ENCODE measurements at places on chromosomes 5 and 9.

GRCh38 chr5:159330131-159330800 lies at the start of gene IL12B:
Gene IL12B, minus strand, starts transcription at chr5:159330487. Its CDS starts 3,705 bp downstream, at chr5:159326782.
- DNase-seq, result no peak

DNA sequence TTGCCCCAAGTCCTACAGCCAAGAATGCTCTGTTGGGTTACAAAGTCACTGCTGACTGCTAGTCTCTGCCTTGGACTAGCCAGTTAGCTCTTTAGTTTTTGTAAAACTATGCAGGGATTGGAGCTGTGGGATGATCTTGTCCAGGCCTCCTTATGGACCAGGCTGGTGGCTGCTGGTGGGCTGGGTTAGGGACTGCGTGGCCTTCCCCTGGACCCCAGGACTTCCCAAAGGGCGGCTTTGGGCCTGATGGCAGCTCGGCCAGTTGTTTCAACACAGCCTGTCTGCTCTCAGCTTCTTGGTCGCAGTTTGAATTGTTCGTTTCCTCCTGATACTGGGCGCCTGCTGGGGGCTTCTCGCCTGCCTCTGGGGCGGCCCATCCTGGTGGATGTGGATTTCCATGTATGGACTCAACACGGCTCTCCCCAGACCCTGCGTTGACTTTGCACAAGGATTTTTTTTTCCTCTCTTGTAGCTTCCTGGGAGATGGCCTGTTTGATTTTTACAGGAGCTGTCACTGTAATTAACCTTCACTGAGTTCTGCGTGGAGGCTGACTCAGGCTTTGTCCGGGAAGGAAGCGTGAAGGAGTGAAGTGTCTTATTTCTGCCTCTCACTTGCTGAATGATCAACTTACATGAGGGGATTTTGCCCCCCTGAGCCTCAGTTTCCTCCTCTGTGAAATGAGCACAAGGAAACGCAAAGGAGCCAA lies 91.9 kb upstream of the NEURL1B start:
- no peak for DNase-seq

- no peak for DNase-seq
Observed at GRCh38 chr9:116191576-116192415, 38.2 kb downstream of the PAPPA start.

DNA sequence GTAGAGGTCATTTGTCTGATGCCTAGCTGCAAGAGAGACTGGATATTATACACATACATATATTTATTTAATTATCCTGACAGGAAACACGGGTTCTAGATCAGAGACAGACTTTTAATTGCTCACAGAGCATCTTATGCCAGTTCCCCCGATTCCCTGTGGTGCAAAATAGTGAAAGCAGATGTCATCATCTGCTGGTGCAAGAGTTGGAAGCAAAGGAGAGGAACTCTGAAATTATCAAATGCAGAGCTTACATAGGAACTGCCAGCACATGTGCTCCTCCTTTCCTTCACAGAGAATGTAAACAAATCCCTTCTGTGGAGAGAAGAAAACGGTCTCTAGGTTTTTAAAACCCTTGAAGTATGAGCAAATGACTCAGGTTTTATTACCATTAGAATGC lies 69.3 kb downstream of the DTWD2 start:
- DNase-seq, result peak; percentile 8

GRCh38 chr5:93100428-93100827 lies 480.6 kb downstream of the NR2F1-AS1 start:
- no peak for DNase-seq

DNA sequence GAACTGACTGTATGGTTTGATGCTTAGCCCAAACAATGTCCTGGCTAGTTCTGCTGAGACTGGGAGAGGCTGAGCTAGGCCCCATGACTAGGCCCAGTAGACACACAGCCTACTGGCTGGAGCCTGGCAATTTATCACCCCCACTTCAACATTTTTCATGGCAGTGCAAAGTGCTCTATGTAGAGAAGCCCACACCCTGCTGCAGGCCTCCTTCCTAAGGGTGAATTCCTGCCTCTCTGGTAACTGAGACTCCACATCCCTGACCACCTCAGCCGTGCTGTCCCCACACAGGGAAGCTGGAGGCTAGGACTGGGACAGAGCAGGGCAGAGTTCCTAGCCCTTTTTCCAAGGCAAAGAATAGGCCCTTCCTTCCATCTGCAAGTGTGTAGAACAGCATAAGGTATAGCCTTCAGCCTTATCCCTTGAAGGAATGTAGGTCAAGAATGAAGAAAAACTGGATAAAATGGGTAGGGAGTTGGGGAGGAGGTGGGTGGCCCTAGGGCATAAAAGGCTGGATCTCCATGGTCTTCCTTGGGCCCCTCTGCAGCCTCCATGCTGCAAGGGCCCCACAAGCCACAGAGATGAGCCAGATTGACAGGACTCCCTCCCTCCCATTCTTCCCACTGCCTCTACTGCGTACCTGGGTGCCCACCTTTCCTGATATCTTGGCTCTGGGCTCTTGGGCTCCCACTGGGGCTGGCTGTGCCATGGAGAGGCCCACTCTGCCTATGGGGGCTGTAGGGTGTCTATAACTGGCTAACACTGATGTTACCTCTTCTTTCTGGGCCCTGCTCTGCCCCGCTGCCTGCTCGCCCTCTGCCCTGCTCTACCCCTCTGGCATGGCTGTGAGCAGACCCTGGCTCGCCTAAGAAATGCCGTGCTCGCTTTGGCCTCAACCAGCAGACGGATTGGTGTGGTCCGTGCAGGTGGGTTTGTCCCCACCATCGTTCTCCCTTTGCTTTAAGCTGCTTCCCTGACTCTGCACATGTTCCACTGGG lies 29.8 kb downstream of the TCF7 start:
- DNase-seq, result no peak

DNA sequence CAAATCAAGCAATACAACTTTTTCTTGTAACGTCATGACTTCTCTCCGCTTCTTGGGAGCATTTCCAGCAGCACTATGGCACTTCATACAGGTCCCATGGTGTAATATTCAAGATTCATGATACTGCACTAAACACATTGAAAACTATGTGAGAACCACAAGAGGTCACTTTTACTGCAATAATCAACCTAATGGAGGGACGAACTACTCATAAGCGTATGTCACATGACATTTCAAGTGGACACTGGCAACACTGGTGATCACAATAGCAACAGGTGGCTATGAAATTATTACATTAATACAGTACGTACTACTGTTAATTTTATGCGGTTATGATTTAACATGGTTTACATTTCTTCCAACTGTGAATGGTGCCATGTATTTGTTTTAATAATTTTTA lies 78.6 kb upstream of the TBC1D9B start:
- no peak for DNase-seq

DNA sequence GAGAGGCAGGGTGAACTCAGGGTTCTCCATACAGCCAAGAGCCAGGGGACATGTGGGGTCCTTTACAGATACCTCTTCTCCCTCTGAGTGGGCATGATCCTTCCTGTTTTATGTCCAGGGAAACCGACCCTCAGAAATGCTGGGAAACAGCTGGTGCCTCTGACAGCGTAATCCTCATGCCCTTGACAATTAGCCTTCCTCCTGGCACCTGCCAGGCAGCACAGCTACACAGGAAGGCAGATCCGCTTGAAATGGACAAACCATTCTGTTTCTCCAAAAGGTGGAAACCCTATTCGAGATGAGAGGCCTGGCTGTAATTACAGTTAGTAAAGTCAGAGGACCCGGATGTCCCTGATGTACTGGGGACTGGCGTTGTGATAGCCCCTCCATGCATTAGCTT lies 7.2 kb downstream of the ERGIC1 start:
- no peak for DNase-seq

DNA sequence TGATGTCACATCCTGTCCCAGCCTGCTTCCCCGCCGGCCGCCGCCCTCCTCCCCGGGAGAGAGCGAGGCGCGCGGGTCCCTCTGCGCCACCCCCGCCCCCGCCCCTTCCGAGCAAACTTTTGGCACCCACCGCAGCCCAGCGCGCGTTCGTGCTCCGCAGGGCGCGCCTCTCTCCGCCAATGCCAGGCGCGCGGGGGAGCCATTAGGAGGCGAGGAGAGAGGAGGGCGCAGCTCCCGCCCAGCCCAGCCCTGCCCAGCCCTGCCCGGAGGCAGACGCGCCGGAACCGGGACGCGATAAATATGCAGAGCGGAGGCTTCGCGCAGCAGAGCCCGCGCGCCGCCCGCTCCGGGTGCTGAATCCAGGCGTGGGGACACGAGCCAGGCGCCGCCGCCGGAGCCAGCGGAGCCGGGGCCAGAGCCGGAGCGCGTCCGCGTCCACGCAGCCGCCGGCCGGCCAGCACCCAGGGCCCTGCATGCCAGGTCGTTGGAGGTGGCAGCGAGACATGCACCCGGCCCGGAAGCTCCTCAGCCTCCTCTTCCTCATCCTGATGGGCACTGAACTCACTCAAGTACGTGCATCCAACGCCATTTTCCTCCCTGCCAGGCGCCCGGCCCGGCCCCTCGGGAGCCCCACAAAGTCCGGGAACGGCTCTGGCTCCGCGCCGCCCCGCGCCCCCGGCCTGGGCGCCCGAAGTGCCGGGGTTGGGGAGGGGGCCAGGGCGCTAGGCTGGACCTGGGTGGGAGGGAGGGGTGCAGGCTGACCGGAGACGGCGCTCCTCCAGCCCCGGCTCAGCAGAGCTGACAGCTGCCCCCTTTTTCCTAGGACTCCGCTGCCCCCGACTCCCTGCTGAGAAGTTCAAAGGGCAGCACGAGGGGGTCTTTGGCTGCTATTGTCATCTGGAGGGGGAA lies 12.0 kb upstream of the OLFM1 start:
- DNase-seq, result peak; percentile 15

- DNase-seq, result no peak
Observed at GRCh38 chr5:100590867-100591266, 55.7 kb downstream of the FAM174A start.

- DNase-seq, result no peak
Observed at GRCh38 chr5:74816875-74817274, 49.3 kb downstream of the FAM169A start.

DNA sequence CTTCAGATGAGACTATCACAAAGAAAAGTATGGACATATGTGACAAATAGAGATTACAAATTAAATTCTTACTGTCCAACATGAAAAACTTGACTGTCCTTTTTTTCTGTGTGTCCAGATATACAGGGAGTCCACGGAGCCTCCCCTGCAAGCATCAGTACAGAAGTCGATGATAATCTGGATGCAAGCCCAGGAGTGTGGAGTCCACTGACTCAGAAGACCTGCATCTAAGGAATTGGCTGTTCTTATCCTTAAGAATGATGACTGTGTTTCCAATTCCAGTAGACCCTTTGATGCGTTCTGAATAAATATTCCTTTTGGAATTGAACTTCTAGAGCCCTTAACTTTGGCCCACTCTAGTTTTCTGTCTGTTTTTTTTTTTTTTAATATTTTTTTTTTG lies 56.7 kb upstream of the TAF11L2 start:
- no peak for DNase-seq

GRCh38 chr5:94793816-94794198 lies 175.3 kb downstream of the SLF1 start:
- DNase-seq, result peak; percentile 67

- no peak for DNase-seq
Observed at GRCh38 chr5:38718771-38719391, 126.9 kb upstream of the OSMR start.

- no peak for DNase-seq
Observed at GRCh38 chr5:123517476-123517875, 5.5 kb downstream of the CSNK1G3 start.

GRCh38 chr5:113562828-113563400 lies 49.4 kb downstream of the YTHDC2 start:
- no peak for DNase-seq

- DNase-seq, result no peak
Observed at GRCh38 chr5:172048539-172049101, 42.2 kb upstream of the FBXW11 start.

- no peak for DNase-seq
Observed at GRCh38 chr9:119884438-119884837, 515.2 kb upstream of the BRINP1 start.

- peak; percentile 75 for DNase-seq
Observed at GRCh38 chr5:132419502-132420468, 50.3 kb downstream of the SLC22A5 start.

GRCh38 chr9:35108461-35108860 lies 5.5 kb upstream of the STOML2 start:
- no peak for DNase-seq

GRCh38 chr9:119789987-119790386 lies 420.8 kb upstream of the BRINP1 start:
- DNase-seq, result no peak

- no peak for DNase-seq
Observed at GRCh38 chr5:90446961-90447360, 27.6 kb downstream of the MBLAC2 start.

DNA sequence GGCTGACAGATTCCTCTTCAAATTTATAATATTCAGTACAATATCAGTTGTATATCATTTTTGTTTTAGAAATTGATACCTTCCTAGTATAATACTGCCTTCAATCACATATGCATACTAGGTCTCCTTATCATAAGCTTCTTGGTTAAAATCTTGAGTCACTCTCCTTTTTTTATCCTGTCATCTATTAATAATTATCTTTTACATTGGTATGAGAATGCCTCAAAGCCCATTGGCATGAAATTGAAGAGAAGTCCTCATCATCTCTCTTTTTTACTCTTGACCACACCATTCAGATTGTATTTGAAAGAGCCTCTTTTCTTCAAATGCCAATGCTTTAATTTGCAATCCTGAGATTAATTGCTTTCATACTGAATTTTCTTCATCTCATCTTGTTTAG lies 810.3 kb downstream of the BRINP1 start:
- DNase-seq, result no peak

DNA sequence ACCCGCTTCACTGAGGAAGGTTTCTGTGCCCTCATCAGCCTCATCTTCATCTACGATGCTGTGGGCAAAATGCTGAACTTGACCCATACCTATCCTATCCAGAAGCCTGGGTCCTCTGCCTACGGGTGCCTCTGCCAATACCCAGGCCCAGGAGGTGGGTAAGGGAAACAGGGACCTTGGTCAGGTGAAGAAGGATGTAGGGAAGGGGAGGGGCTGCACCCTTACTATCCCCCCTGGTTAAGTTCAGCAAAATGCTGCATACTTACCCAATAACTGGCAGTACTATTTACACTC lies 4.4 kb downstream of the SLC4A9 start:
- no peak for DNase-seq

- no peak for DNase-seq
Observed at GRCh38 chr9:14926941-14927624, 16.9 kb upstream of the FREM1 start.

GRCh38 chr9:69221036-69221435 lies 47.0 kb downstream of the TJP2 start:
- DNase-seq, result no peak

- no peak for DNase-seq
Observed at GRCh38 chr5:149147676-149148075, 6.4 kb downstream of the ABLIM3 start.

DNA sequence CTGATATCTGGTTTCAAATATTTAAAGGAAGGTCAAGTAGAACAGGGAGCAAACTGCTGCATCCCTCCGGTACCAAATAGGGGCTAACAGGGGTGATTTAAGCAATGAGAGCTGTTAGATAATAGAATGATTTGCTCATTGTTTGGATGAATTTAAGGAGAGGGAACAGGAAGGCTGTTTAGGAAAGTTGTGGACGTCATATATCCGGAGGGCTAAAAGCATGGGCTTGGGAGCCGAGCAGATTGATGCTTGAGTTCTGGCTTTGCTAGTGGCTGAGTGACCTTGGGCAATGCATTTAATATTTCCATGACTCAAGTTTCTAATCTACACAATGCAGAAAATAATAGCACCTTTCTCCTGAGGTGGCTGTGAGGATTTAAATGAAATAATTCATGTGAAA lies 85.4 kb upstream of the RPS23 start:
- DNase-seq, result no peak
